CD4-positive, alpha-beta T cell treated with Interferon alpha-2 for 1 hour (primary cell): ENCODE measurements at places on chromosomes 13 and 19.

DNA sequence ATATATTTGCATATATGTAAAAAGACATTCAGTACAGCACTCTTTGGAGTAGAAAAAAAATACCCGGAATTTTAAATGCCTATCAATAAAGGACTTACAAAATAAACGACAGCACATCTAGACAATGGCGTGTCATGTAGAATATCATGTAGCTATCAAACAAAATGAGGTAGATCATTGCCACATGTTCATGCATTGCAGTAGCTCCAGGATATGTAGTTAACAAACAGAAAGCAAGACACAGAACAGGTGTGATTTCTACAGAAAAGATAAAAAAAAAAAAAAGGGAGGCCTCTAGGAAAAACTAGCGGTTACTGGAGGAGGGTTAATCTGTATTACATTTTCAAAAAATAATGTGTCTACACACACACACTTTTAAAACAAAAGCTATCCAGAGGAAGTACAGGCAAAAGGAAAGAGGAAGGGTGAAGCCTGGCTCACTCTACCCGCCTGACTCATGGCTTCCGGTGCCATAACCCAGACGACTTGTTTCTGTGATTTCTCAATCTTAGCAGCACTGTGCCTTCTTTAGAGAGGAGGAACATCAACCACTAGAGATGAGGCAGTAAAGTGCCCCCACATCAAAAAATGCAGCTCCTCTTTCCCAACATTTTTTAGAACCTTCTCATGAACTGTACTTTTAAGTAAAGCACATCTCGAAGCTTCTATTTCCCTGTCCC, 6.9 kb downstream of the KCTD12 start:
- DNase-seq, result peak; percentile 72

DNA sequence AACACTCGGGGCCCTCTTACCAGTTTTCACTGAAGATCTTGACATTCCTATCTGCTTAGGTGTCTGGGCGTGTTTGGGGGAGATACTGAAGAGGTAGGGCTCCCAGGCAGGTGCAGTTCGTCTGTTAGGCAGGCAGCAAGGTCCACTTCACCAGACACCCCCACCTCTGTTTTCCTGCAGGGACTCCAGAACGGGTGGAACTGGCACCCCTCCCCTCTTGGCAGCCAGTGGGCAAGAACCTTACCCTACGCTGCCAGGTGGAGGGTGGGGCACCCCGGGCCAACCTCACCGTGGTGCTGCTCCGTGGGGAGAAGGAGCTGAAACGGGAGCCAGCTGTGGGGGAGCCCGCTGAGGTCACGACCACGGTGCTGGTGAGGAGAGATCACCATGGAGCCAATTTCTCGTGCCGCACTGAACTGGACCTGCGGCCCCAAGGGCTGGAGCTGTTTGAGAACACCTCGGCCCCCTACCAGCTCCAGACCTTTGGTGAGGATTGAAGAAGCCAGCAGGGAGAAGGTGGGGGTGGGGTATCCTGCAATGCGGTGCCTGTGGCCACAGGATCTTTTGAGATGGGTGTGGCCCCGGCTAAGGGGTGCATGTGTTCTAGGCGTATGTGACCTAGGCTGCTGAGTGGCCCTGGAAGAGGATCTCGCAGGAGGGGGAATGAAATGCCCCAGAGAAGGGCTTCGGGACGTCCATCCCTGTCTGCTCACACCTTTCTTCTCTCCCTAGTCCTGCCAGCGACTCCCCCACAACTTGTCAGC, 3.3 kb upstream of the ICAM4 start:
- no peak for DNase-seq

GRCh38 chr13:60661521-60661920, 264.5 kb downstream of the TDRD3 start:
- DNase-seq, result no peak

DNA sequence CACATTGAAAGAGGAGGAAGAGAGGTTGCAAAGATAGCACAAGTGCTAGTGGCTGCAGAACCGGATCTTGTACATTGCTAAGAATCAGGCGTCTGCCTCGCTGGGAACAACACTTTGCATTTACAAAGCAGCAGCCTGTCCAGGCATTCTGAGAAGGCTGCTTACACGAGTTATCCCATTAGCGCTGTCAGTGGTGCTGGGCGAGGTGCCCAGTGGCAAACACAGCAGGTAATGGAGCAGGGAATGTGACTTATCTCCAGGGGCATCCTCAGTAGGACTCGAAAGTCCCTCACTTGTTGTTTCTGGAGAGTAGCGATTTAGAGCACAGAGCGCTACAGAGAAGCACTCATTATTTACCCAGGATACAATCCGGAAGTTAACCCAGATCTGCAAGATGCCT, 209.6 kb downstream of the OLFM4 start:
- no peak for DNase-seq

- no peak for DNase-seq
These were observed 865.7 kb upstream of the SLC10A2 start for GRCh38 chr13:103931885-103932284.

- no peak for DNase-seq
These were observed 13.1 kb downstream of the ERFL start for GRCh38 chr19:41915021-41915775.

GRCh38 chr19:48645620-48646000, 377 bp downstream of the CA11 start:
- DNase-seq, result no peak
